ENCODE measurements at places on chromosomes 6 and 20.

DNA sequence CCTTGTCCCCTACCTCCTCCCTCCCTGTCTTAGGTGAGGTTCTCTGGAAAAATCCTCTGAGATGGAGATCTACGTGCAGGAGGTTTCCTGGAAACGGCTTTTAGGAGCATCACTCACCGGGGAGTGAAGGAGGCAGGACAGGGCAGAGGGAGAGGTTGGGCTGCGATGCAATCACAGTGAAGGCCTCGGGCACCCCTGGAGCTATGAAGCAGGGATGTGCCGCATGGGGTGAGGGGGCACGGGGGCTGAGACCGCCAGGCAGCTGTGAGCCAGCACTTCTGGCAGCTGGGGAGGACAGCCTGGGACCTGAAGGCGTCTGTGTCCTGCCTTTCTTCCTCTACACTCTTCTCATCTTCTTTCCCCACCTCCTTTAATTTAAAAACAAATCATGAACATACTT, 12.9 kb upstream of the GLP1R start:
- no peak for DNase-seq

DNA sequence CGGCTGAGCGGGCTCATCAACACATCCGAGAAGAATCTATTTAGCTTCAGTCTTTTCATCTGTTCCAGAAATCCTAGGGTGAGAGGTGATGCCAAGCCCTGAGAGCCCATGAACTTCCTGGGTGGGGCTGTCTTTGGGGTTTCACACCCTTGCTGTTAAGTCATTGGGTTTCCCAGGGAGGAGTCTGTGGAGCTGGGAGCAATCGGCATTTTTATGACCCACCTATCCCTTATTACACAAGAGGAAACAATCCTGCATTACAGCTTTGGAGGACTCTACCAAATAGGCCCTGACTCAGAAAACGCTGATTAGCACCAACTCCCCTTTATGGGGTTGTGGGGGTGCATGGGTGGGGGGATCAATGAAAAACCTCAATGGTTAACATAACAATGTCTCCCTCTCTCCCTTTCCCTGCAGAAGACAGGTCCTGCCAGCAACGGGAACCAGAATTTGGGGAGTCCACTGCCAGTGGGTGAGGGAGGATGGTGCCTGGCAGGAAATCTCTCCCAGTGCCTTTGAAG, 46.3 kb downstream of the EZR start:
- no peak for DNase-seq

DNA sequence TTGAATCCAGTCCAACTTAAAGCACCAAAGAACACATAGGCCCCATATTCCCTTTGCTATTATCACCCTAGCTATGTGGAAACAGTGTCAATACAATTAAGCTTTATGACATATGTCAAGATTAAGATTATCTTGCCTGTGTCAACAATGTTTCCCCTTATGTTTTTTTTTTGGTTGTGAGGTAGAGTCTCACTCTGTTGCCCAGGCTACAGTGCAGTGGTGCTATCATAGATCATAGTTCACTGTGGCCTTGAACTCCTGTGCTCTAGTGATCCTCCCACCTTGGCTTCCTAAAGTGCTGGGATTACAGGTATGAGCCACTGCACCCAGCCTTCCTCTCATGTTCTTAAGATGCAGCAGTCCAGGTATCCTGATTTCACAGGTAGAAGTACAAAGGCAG, 17.8 kb downstream of the AFG1L start:
- DNase-seq, result no peak

DNA sequence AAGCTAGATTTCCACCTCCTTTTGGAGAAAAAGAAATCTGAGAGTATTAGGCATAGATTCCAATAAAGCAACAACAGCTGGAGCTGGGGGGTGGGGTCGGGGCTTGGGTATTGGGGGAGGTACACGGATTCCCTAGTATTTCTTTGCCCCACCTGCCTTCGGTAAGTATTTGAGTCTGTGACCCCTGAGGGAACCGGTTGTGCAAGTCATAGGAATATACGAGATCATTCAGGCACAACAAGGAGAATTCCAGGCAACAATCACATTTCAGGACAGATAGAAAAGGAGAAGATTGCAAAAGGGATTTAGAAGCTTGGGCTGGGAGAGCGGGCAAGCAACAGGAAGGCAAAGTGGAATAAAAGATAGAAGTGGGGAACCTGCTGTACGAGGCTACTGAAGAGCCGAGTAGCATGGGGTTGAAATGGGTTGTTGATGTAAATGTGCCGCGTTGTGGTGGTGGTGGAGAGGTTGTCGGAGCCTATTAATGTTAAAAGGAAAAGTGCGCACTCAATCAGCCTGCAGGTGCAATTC, 148.9 kb downstream of the BCAS1 start:
- no peak for DNase-seq

DNA sequence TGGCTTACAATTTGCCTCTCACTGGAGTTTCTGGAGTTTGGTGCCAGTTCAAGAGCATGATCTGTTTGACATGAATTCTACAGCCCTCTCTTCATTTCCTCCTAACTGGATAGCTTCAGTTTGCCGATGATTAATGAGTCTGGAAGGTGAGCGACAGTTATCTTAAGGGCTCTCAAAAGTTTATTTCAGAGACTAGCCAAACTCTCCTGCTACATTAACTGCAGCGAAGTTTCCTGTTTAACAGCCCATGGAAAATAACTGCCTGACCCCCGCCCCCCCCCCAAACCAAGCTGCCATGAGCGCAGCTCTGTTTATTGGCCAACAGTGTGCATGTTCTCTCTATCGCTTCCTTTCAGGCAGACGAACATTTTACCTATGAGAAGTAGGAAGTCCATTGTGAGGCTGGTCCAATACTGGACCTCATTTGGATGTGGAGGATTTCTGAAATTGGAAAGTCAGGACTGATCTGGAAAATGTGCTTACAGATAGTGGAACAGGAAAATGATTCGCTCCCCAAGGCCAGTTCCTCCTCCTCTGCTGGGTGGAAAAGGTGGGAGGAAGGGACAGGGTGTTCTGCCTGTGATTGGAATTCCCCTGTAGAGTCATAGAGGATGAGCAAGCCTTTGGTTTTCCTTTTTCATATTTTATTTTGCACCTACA, 522.2 kb upstream of the JAG1 start:
- no peak for DNase-seq

DNA sequence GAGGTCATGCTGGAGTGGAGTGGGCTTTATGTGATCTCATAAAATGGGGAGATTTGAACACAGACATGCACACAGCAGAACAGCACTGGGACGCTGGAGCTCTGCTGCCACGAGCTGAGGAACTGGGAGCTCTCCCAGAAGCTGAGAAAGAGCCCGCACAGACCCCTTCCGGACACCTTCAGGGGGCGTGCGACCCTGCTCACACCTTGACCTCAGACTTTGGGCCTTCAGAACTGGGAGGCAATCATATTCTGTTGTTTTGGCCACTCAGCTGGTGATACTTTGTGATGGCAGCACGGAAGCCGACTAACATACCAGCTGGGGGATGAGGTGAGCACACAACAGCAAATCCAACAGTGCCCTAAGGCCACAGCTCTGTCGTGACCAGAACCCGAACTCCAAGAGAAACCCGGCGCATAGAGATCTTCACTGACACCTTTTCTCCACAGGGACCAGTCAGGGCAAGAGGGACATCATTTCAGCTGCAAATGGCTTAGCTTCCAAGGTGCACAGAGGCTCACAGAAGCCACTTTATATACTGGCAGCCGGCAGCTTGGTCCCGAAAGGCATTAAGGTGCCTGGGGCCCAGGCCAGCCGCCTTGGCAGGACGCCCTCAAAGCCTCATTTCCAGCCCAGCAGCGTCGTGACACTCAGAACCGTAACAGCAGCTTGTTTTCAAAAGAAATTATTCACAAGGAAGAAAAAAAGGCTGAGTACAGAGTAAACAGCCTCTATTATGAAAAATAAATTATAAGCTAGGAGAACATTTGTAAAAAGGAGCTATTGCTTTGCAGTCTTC, 89.3 kb downstream of the RNASET2 start:
- no peak for DNase-seq

All from GOT3 (cell line).